ENCODE measurements at places on chromosomes 11 and 22. TPM values are rescaled to one million over a fixed set of nuclear protein-coding genes. Genes with fewer than 3 reads are reported as not detected.
A peak's percentile ranks its signal among the peaks of the same experiment; 100 is the strongest.

GRCh38 chr11:76778874-76779273 lies 4.3 kb upstream of the TSKU start:
- DNase-seq, result no peak

DNA sequence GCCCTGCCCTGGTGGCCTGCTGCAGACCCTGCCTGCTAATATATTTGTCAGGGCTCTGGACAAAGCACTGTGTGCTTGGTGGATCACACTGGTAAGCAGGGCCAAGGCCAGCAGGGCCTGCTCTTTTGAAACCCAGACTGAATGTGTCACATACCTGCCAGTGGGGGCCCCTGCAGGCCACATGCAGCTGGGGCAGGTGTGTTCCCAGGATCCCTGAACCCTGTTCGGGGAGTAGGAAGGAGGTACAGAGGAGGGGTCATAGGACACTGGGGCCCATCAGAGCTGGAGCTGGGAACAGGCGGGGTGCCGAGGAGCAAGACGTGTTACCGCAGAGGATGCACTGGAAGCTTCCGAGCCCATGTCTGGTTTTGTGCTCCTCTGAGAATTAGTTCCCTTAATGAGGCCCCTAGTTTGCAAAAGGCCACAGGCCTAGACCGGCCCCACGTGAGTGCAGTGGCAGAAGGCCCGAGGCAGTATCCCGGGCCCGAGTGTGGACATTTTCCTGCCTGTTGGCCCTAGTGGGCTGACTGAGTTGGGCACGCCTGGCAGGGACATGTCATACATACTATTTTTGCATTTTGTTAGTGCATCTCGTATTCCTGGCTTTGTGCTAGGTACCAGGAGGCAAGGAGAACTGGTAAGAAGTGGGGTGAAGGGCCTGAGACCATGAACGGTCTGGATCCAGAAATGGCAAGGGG lies 11.2 kb upstream of the ACR start:
- DNase-seq, result no peak

GRCh38 chr11:23976841-23977271 lies 520.0 kb upstream of the LUZP2 start:
- DNase-seq, result no peak

- DNase-seq, result no peak
Measured at GRCh38 chr11:34613552-34614056, 7.3 kb upstream of the EHF start.

DNA sequence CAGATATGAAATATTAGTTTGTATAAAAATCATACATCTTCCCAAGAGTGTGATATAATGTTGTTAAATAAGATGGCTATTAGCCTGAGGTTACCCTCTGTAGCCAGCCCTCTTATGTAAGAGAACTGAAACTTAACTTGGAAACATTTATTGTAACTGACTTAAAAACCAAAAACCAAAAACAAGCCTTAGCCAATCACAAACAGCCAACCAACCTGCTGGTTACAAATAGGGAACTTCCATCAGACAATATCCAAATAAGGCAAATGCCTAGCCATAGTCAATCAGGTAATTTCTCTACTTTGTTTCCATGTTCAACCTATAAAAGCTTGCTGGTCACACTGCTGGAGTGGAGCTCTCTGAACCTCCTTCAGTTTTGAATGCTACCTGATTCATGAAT lies 14.1 kb downstream of the KBTBD3 start:
- DNase-seq, result no peak

- no peak for DNase-seq
Measured at GRCh38 chr22:37245740-37246139, 1.7 kb upstream of the RAC2 start.

DNA sequence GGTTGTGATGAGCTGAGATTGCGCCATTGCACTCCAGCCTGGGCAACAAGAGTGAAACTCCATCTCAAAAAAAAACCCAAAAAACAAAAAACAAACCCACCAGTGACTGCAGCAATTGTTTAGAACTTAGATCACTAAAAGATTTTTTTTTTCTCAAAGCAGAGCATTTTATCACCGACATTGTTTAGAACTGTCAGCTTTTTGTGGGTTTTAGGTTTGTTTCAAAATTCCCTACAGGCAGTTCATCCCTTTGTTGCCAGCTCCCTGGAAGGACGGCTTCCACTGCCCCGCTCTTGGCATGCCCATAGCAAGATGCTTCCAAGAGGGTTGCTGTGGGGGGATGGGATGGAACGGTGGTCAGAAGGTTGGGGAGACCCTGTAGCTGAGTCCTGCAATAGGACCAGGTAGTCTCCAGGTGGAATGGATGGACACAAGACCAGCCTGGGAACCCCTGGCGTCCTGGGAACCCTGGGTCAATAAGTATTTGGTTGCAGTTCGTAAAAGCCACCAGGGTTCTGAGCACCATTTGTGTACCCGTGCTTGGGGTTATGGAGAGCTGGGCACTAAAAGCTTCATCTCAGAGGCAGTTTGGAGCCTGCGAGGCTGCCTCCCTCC lies 46.7 kb downstream of the TSPAN18 start:
- no peak for DNase-seq

- peak; percentile 69 for DNase-seq
Measured at GRCh38 chr11:12090061-12090591, 20.3 kb upstream of the MICAL2 start.

DNA sequence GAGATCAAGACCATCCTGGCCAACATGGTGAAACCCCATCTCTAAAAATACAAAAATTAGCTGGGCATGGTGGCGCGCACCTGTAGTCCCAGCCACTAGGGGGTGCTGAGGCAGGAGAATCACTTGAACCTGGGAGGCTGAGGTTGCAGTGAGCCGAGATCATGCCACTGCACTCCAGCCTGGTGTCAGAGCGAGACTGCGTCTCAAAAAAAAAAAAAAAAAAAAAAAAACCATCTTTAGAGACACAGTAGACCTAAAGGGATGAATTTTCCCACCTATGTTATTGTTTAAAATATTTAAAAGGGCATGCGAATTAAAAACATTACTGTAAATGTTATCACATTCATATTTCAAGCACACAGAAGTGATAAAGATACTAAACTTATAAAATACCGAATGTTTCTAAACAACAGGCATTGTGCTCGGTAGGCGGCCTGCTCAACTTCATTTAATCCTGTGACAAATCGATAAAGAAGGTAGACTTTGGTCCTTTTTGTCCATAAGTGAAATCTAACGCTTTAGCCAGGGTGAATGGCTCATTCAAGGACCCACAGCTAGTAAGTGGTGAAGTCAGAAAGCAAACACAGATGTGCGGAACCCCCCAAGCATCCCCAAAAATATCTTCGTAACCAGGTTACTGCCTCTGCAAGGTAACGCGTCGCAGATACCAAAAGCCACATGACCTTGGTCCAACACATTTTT lies 16.1 kb downstream of the NCAPD3 start:
- DNase-seq, result no peak

DNA sequence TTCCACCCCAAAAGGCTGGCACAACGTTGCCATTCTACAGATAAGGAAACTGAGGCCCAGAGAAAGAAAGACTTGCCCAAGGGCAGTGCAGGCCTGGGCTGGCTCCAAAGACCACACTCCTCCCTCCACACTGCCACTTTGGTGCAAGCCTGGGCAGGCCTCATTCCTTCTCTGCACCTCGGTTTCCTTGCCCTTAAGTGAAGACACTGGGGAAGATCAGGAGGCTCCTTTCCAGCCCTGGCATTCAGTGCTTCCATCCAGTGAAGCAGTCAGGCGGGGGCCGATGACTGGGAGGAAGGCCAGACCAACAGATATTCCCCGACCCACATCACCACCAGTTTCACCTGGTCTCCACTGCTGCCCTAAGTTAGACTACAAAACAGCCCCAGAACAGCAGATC lies 18.3 kb upstream of the TCF20 start:
- peak; percentile 27 for DNase-seq

DNA sequence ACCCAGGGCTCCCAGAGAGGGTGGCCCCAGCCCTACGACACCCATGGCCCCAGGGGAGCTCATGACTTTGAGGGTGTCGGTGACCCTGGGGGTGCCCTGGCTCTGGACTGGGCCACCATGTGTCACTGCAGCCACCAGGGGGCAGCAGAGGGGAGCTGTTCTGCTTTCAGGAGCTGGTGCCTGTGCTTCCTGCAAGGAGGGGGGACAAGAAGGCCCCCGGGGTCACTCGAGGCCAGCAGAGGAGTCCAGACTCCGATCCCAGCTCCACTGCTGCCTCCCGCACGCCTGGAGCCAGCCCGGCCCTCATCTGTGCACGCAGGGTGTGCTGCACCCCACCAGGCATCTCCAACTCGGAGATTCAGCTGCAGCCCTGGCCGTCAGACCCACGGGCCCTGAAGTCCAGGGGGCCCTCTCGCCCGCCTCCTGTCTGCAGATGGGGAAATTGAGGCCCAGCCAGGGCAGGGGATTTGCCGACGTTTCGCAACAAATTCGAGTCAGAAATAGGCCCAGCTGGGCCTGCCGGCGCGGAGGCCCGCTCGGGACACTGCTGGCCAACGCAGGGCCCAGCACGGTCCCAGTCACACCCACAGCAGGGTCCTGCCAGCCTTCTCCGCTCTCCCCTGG lies 29.5 kb upstream of the WNT7B start:
- DNase-seq, result peak; percentile 99

DNA sequence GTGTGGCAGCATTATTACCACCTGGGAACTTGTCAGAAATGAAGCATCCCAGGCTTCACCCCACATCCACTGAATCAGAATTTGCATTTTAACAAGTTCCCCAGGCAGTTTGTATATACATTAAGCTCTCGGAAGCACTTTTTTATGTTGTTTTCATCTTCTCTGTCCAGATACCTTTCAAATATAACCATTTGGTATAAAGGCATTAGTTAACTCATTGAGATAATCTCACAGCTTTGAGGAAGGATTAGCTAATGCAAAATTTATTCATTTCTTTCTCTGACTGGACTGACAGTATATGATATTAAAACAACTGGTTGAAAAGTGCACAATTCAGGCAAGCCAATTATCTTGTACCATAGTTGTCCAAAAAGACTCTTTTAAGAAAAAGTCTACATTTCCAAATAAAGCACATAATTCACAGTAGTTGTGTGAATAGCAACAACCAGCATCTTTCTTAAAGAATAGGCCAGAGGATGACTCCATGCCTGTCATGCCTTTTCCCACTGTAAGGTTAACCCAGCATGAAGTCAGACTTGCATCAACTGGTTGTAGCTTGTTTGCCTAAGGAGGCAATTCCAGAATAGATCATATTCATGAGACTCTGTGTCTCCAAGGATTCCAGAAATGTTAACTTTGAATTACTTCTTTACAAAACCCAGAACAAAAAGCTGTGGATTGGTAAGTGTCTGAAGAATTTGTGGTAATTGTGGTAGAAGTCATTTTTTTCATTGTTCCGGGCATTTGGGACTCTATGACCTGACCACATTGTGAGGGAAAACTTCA lies 254.3 kb upstream of the SESN3 start:
- DNase-seq, result peak; percentile 87

GRCh38 chr11:101061606-101062005 lies 68.0 kb downstream of the PGR start:
- no peak for DNase-seq

DNA sequence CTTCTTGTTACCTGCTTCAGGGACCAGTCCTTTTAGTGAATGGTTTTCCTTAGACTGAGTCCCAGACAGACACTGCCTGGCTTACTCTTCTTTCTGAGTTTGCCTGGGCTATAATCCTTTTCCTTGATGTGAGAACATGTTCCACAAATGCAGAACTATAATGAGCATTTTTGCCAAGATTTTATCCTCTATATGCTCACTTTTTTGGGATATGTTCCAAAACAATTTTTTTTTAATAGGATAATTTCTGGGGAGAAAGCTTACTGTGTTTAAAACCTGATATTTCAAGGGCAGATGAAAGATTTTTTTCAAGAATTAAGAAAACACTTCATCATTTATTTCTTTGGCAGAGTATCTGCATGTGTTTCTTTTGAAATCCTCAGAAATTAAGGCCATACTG lies 110.0 kb upstream of the TENM4 start:
- no peak for DNase-seq

DNA sequence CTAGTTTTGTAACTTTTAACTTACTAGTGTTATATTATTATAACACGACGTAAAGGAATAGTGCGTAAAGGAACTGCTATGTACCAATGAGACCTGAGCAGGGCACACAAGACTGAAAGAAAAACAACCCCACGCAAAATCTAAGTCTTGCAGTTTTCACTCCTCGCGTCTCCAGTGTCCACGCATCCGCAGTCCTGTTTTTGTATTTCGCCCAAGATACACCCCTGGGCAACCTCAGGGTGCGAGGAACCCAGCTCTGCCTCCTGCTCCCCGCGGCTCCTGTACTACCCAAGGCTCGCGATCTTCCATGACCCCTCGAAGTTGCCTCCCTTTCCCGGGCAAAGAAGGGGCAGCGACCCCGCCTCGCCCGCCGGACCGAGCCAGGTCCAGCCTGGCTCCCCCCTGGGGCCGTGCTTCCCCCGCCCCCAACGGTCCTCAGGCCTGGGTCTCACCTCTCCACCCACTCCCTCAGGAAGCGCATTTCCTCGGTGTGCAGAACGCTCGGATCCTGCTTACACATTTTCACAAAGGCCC lies 393 bp downstream of the ST13 start:
- peak; percentile 81 for DNase-seq

- DNase-seq, result no peak
Measured at GRCh38 chr11:80899381-80899780, 1458.6 kb upstream of the TENM4 start.

DNA sequence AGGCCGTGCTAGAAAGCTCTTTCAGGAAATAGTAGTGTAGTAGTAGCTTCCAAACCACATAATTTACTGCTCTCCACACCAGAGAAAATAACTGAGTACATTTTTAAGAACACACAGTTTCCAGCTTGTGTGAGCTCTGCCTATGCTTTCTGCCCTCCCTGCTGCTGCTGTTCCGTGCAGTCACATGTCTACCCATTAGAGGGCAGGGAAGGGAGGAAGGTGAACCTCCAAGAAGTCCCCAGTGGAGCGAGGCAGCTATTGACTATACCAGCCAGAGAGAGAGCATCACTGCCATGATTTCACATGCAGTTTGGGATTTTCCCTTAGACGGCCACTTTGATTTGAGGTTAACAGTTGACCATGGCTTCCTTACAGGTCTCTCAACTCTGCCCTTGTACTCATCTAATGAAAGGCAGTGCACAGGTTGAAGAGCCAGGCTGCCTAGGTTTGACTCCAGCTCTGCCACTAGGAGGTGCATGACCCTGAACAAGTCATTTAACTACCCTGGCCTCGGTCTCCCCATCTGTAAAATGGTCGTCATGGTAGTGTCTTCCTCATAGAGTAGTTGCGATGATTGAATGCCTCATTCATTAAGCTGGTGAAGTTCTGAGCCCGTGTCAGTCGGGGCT lies 19.7 kb upstream of the CTTN start:
- DNase-seq, result peak; percentile 52

Gene HORMAD2
- total RNA-seq, result under 0.01 TPM

Gene PNPLA3
- 8.3 TPM for total RNA-seq

Gene MYEOV
- 0.88 TPM for total RNA-seq

Gene MFRP
- total RNA-seq, result not detected

Gene APOA4
- total RNA-seq, result not detected

Gene P4HA3
- 8.7 TPM for total RNA-seq

Gene OMP
- not detected for total RNA-seq

Gene CRYBA4
- total RNA-seq, result not detected

Gene B3GAT3
- 27.1 TPM for total RNA-seq
